ENCODE measurements at places on chromosomes 1 and 21.

GRCh38 chr1:73066866-73067265 is 784.5 kb upstream of the NEGR1 start:
- no peak for DNase-seq

DNA sequence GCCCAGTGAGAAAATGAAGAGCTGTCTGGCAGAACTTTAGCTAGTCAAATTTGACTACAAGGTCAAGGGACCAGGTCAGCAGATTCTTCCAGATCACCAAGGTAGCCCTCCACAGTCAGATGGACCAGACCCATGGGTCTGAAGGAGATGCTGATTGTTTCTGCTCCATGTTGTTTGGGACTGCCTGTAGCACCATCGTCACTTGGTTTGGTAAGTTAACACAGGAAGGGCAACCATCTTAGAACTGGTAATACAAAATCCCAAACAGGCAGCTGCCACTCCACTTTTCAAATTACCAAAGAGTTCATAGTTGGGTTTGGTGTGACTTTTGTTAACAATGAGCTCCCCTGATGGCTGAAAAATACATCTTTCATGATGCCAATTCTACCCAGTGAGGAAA is 9.0 kb downstream of the ITPKB start:
- DNase-seq, result no peak

- DNase-seq, result no peak
Measured at GRCh38 chr1:29974316-29974724, 738.0 kb downstream of the PTPRU start.

GRCh38 chr1:156664046-156664766 is 13.0 kb downstream of the NES start:
- DNase-seq, result no peak

DNA sequence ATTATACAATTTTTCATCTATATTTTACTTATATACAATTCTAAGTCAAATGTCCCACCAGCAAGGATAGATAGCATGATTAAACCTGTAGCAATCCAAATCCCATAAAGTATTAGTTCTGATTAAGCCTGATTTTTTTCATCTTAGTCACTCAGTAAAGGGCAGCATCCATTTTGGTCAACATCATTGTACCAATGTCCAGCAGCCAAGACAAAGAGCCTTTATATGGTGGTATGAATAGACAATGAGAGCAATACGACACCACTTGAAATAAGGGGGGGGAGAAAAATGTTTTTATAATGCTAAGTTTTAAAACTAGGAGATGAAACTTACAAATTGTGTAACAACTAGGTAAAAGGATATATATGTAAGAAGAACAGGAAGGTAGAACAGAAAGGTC is 7.4 kb downstream of the ZNF644 start:
- no peak for DNase-seq

Measured in GM20000 (cell line).